Right lung (tissue), 10 donors: ENCODE measurements at places on chromosomes 3 and 15. TPM values are rescaled to one million over a fixed set of nuclear protein-coding genes. Genes with fewer than 3 reads are reported as not detected.

Gene MYEF2
- 51.9 TPM for polyA plus RNA-seq

Gene FAM107A
- polyA plus RNA-seq = 0.77 TPM

Gene TEX55
- not detected for polyA plus RNA-seq

Gene ARL8B
- polyA plus RNA-seq = 53.3 TPM

Gene CHAC1
- polyA plus RNA-seq = 1.1 TPM

Gene ESYT3
- 36.3 TPM for polyA plus RNA-seq

Gene CAMP
- polyA plus RNA-seq = 2.2 TPM

Gene CDCP1
- 0.31 TPM for polyA plus RNA-seq
